ENCODE measurements at places on chromosomes 2 and 18. TPM values are rescaled to one million over a fixed set of nuclear protein-coding genes. Genes with fewer than 3 reads are reported as not detected.

DNA sequence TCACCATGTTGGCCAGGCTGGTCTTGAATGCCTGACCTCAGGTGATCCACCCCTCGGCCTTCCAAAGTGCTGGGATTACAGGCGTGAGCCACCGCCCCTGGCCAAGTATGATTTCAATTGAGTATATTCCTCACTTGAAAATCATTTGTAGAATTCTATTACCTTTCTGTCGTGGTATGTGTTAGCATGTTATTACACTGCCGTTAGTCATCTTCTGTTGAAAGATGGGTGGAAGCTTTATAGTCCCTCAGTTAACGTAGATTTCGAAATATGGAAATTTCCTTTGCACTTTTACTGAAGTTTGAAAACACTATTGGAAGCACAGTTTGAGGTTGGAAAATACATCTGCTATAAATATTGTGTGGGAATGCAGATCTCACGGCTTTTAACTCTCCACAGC lies 14.7 kb downstream of the NIFK start:
- H3K36me3 ChIP-seq, result no peaks in the 10 kb centered on the region
- no peaks in the 10 kb centered on the region for H3K4me1 ChIP-seq
- no peak overlapping the region for H3K27ac ChIP-seq
- no peak overlapping the region for H3K4me3 ChIP-seq

DNA sequence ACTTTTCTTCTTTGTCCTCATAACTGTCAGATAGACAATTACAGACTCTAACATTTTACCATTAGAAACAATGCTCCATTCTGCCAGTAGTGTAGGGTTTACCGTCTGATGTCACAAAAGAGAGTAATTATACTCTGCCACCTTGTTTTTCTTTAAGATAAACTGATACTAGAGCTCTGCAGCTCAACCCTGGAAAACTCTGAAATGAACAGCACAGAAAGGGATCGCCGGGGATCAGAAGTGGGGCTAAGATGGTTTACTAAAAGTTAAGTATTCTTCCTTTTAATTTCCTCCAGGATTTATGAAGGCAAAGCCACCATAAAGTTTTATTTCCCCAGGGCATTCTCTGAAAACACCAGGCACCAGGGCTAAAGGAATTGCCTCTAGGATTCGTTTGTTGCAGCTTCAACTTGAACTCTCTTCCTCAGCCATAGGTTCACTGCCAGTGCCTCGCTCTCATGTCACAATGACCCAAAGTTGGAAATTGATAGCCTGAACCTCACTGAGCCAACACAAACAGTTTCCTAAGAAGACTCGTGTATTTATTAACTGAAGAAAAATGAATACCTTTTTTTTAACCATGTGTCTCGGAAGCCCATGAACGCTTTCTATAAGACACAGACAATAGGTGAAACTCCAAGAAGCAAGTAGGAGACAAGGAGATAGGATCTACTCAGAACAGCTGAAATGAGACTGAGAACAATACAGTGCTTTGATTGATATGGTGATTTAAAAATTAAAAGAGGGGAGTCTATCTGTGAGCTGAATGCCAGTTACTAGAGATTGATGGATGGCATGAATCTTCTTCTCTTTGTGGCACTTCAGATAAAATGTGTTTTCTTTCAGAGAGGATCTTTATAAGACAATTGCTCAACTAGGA lies 121.5 kb upstream of the SPATS2L start:
- no peak overlapping the region for H3K4me3 ChIP-seq
- no peak overlapping the region for H3K27ac ChIP-seq
- no peaks in the 10 kb centered on the region for H3K4me1 ChIP-seq
- DNase-seq, result no peak
- no peaks in the 10 kb centered on the region for H3K27me3 ChIP-seq
- H3K36me3 ChIP-seq, result no peaks in the 10 kb centered on the region

GRCh38 chr2:183163821-183164649 lies 39.8 kb downstream of the NUP35 start:
- H3K27me3 ChIP-seq, result no peaks in the 10 kb centered on the region
- no peak overlapping the region for H3K4me3 ChIP-seq
- H3K4me1 ChIP-seq, result no peaks in the 10 kb centered on the region
- H3K27ac ChIP-seq, result no peak overlapping the region

Gene LDLRAD4
- 22.0 TPM for polyA plus RNA-seq

DNA sequence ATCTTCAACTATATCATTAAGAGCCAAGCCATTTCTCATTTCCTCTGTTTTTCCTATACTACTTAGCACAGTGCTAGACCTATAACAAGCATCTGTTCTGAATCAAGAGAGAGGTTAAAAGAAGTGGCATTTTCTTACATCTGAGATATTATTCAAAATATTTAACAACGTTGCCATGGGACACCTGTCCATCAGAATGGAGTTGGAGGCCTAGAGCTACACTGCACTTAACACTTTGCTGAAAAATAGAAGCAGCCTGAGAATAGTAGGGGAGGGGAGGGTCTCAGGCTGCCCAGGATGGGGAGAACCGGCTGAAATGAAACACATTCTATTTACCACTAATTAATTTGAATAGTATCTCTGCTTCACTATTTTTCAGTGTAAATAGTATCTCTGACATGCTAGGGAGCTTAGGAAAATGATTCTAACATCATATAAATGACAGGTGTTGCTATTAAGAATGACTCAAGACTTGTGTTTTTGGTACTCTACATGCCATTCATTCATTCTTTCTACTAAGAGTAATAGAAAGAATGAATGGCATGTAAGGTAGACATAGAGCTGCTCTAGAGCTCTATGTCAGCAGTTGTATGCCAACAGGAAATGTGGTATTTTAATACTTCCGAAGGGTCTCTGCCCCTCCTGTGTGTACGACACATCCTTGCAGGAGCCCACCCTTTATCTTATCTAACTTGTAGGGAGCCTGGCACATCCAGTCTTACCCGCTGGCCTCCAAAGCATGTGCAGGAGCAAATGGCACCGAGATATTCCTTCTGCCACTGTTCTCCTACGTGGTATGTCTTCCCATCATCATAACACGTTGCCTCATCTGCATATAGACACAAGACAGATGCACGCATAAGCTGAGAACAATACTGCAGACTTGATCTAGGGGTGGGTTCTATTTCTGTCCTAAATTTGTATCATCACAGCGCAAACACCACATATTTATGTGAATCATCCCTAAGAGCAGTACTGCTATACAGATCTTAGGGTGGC lies 52.6 kb downstream of the ATIC start:
- H3K27me3 ChIP-seq, result no peaks in the 10 kb centered on the region
- H3K27ac ChIP-seq, result no peak overlapping the region
- H3K4me1 ChIP-seq, result no peaks in the 10 kb centered on the region
- H3K4me3 ChIP-seq, result no peak overlapping the region
- no peak for DNase-seq

- no peak overlapping the region for H3K27ac ChIP-seq
- H3K4me3 ChIP-seq, result no peak overlapping the region
- DNase-seq, result no peak
- H3K4me1 ChIP-seq, result no peaks in the 10 kb centered on the region
- H3K27me3 ChIP-seq, result no peaks in the 10 kb centered on the region
- no peaks in the 10 kb centered on the region for H3K36me3 ChIP-seq
These were observed 24.2 kb downstream of the HPCAL1 start for GRCh38 chr2:10326707-10327594.

GRCh38 chr2:54866868-54867267 lies 143.4 kb downstream of the EML6 start:
- no peaks in the 10 kb centered on the region for H3K4me1 ChIP-seq
- no peaks in the 10 kb centered on the region for H3K36me3 ChIP-seq
- no peak overlapping the region for H3K27ac ChIP-seq
- H3K27me3 ChIP-seq, result no peaks in the 10 kb centered on the region
- H3K4me3 ChIP-seq, result no peak overlapping the region

DNA sequence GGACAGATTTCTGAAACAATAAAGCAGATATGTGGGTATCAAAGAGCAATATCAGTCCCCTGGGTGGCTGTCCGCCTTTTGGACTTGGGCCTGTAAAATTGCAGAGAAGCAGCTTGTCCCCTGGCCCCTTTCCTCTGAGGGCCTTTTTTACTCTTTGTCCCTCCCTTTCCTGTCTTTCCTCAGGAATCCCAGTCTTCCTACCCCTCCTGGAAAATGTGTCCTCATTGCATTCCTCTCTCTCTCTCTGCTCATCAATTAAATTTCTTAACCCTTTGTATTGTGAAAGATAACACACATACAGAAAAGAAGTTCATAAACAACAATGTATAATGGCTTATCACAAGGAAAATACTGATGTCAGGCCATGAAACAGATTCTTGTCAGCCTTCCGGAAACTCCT lies 3.0 kb upstream of the GRB14 start:
- no peaks in the 10 kb centered on the region for H3K36me3 ChIP-seq
- no peak overlapping the region for H3K27ac ChIP-seq
- no peak for DNase-seq

DNA sequence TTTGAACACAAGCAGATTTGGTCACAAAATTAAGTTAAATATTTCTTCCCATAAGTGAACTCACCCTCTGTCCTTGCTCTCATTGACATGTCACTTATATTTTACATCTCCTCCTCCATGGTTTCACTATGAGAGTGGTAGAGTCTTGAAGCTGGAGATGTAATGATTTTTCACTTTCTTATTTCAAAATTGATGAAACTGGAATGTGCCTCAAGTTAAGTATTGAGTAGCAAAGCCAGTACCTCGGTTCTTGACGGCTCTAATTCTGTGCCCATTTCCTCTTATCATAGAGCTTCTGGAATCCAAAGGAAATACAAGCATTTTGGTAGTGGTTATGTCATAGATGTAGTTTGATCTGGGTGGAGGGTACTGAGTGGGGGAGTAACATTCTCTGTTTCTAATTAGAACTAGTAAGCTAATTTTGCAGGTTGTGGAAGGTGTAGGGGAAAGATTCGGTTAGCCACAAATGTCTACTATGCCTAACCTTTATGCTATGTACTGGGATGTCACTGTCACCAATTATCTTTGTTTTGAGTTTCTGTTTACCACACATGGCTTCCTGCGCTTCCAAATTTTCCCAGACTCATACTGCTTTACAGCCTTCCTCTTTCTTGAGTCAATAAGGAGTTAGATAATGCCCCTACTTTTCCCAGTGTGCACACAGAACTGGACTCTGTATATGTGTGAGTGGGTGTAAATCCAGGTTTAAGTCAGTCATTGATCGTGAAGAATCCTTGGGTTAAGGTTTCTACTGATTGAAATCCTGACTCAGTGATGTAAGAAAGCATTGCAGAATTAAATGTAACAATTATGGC lies 96.8 kb downstream of the DIS3L2 start:
- no peaks in the 10 kb centered on the region for H3K36me3 ChIP-seq
- no peak overlapping the region for H3K4me3 ChIP-seq
- DNase-seq, result no peak
- H3K27me3 ChIP-seq, result no peaks in the 10 kb centered on the region
- no peaks in the 10 kb centered on the region for H3K4me1 ChIP-seq
- H3K27ac ChIP-seq, result no peak overlapping the region

GRCh38 chr2:173606619-173607248 lies 252.1 kb downstream of the CDCA7 start:
- H3K36me3 ChIP-seq, result no peaks in the 10 kb centered on the region
- DNase-seq, result no peak
- H3K27me3 ChIP-seq, result no peaks in the 10 kb centered on the region
- H3K4me1 ChIP-seq, result no peaks in the 10 kb centered on the region

GRCh38 chr2:171346723-171347557 lies 86.8 kb downstream of the METTL8 start:
- DNase-seq, result no peak
- no peak overlapping the region for H3K4me3 ChIP-seq
- H3K27ac ChIP-seq, result no peak overlapping the region
- H3K4me1 ChIP-seq, result peaks cover 35% of the 10 kb centered on the region
- H3K36me3 ChIP-seq, result no peaks in the 10 kb centered on the region
- no peaks in the 10 kb centered on the region for H3K27me3 ChIP-seq

- no peak overlapping the region for H3K4me3 ChIP-seq
- H3K27ac ChIP-seq, result no peak overlapping the region
- DNase-seq, result no peak
- H3K36me3 ChIP-seq, result no peaks in the 10 kb centered on the region
- H3K4me1 ChIP-seq, result no peaks in the 10 kb centered on the region
These were observed 41.6 kb downstream of the PLEKHB2 start for GRCh38 chr2:131146749-131147148.

GRCh38 chr2:239932881-239933735 lies 92.0 kb downstream of the NDUFA10 start:
- no peaks in the 10 kb centered on the region for H3K4me1 ChIP-seq
- no peaks in the 10 kb centered on the region for H3K27me3 ChIP-seq
- H3K36me3 ChIP-seq, result no peaks in the 10 kb centered on the region
- DNase-seq, result peak; percentile 12
- no peak overlapping the region for H3K4me3 ChIP-seq

Gene KRTCAP3
- 5.1 TPM for polyA plus RNA-seq

GRCh38 chr2:79083597-79084251 lies 4.1 kb downstream of the REG1B start:
- no peaks in the 10 kb centered on the region for H3K27me3 ChIP-seq
- DNase-seq, result no peak
- no peaks in the 10 kb centered on the region for H3K4me1 ChIP-seq
- no peaks in the 10 kb centered on the region for H3K36me3 ChIP-seq
- no peak overlapping the region for H3K27ac ChIP-seq

DNA sequence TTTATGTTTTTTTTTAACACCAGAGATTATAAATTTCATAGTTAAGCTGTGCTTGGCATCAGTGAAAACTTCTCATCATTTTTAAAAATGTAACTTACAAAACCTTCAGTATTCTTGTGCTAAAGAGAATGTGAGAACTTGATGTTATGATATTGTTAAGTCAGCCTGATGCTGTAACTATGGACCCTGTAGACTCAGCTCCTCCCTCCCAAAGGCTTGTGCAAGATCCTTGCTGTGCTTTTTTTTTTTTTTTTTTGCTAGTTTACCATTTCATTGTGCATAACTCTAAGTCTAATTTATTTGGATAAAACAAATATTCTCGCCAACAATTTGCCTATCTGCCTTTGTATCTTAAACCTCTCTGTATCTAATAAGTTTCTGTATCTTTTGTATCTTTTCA lies 12.9 kb upstream of the TFPI start:
- H3K36me3 ChIP-seq, result no peaks in the 10 kb centered on the region
- no peak for DNase-seq
- H3K27me3 ChIP-seq, result no peaks in the 10 kb centered on the region
- H3K27ac ChIP-seq, result no peak overlapping the region

Gene SP5
- polyA plus RNA-seq, result 1.4 TPM

DNA sequence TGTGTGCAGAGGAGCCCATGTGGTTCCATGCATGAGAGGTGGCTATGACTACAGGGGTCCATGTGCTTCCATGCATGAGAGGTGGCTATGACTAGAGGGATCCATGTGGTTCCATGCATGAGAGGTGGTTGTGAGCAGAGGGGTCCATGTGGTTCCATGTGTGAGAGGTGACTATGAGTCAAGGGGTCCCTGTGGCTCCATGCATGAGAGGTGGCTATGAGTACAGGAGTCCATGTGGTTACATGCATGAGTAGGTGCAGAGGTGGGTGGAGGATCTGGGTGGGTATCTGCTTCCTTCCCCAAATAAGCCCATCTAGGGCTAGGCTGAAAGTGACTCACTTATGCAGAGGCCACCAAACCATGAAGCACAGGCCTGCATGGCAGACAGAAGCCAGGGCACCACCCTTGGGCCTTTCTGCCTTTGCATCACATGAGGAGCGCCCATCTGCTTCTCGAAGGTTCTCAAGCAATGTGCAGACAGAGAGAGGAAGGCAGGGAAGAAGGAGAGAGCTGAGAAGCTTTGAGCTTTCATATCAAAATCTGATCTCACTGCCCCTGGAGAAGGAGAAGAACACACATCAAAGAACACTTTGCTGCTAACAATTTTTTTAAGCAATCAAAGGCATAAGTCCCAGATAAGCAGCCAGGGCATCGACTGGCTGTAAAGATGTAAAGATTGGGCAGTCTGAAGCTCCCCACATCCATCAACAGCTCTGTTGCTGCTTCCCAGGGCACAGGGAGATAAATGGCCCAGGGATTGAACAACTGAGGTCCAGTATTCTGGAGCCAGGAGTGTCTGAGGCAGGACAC lies 137.6 kb downstream of the TNS1 start:
- no peak for DNase-seq
- no peak overlapping the region for H3K27ac ChIP-seq
- H3K4me1 ChIP-seq, result peaks cover 6% of the 10 kb centered on the region
- H3K36me3 ChIP-seq, result no peaks in the 10 kb centered on the region
- H3K27me3 ChIP-seq, result no peaks in the 10 kb centered on the region

Gene AOX1
- polyA plus RNA-seq, result 34.1 TPM

Measured in testis (tissue), 5 donors.